Esophagus squamous epithelium (tissue), 5 donors: ENCODE measurements at places on chromosomes 7 and 10.

DNA sequence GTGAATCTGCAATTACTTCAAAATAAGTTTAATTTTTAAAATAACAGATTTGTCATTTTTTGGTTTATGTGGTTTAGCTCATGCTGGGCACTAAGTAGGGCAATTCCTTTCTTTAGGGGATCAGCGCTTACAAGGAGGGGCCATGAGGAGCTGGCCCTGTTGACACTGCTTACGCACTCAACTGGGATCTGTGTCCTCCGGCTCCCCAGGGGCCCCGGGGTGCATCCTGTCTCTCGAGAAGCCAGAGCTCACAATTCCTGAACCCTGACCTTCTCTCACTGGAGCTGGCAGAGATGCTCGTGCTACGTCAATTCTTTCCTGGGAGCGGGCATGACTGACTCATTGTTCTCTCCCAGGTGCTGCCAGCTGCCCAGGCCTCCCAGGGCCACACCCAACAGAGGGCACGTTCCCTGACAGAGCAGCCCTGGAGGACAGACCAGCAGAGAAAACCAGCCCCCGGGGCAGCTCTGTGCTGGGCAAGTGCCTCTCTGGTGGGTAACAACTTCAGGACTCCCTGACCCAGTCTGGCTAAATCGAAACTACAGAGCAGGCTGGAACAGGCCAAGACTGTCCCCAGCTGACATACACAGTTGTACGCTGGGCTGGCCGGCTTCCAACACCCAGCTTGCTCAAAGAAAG lies 36.8 kb downstream of the CTBP2 start:
- no peak for DNase-seq

DNA sequence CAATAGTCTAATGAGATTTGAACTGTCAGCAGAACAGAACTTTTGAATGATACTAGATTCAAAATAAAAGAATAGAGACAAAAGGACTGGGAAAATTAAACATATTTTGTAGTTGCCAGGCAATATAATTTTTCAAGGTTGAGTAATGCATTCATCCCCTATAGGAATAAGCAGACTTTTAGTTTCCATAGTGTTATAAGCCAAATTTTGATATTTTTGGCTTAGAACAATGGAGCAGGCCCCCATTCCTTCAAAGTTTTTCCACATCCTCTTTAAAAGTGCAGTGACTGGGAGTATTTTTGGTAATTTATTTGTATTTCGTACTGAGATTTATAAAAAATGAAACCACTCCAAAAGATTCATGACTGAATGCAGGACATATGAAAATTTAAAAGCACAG lies 24.0 kb downstream of the MEOX2 start:
- DNase-seq = no peak

DNA sequence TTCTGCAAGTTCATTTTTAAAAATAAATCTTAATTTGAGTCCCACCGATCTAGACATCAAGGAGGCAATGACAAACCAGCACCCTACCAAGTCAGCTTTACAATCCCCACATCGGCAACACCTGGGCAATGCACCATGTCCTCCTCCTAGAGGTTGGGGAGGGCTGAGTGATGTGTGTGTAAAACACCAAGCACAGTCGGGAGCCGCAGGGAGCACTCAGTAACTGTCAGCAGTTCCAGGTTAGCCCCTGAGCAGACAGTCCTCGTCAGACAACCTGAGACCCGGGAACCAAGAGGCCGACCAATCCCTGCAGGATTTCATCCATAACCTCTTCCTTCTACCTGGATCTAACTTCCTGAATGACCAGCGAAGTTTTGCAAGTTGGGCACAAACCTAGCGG lies 15.9 kb upstream of the C10orf120 start:
- no peak for DNase-seq

DNA sequence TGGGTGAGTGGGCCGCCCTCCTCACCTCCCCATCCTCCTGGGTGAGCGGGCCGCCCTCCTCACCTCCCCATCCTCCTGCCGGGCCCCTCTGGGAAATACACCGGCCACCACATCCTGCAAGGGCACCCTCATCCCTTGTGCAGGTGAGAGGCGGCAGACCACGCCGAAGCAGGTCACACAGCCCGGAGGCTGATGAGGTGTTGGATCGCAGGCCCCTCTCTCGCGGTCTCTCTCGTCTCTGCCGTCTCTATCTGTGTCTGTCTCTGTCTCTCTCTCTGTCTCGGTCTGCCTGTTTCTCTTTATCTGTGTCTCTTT lies 30.8 kb upstream of the FOXL3 start:
- DNase-seq = no peak

- DNase-seq = no peak
These were observed 830 bp downstream of the IMPDH1 start for GRCh38 chr7:128408709-128409595.

- DNase-seq = no peak
These were observed 231.7 kb downstream of the SKIDA1 start for GRCh38 chr10:21293518-21294356.

GRCh38 chr7:29458933-29459332 lies 104.7 kb upstream of the PRR15 start:
- DNase-seq = no peak

- no peak for DNase-seq
These were observed 35.4 kb downstream of the KLF6 start for GRCh38 chr10:3749600-3749999.

DNA sequence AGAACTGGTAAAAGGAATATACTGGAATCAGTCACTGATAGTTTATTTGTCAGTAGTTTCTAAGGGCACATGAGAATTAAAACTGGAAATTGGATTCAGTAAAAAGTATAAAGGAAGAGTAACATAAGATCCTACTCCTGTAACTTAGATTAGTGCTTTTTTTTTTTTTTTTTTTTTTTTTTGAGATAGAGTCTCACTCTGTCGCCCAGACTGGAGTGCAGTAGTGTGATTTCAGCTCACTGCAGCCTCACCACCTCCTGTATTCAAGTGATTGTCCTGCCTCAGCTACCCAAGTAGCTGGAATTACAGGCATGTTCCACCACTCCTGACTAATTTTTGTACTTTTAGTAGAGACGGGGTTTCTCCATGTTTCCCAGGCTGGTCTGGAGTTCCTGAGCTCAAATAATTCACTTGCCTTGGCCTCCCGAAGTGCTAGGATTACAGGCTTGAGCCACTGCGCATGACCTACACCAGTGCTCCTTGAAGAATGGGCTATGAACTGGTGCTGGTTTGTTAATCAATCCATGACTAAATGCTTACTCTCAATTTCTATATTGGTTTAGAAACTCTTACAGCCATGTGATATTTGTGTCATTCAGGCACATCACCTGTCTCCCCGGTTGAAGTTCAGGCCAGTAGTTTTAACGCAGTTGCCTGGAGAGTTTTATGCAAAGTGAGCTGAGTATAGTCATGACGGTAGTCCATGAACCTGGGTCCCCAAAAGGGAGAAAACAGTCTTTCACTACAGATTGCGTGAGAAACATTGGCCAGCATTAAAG lies 65.0 kb downstream of the ZEB1 start:
- no peak for DNase-seq

DNA sequence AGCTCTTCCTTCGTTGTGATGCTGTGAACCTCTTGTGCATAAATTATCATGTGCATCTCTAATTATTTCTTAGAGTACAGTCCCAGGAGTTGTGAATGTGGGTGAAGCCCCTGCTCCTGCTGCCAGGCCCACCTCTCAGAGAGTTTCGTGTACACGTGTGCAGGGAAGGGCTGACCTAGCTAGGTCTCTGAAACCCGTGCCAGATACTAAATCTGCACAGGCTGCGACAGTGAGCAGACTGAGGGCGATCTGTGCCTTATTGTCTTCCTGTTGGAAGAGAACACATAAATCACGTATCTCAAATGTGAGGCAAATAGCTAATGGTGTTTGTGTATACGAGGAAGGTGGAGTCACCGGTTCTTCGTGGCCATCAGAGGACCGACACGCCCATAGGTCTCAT lies 71.8 kb upstream of the DNAJB6 start:
- no peak for DNase-seq

DNA sequence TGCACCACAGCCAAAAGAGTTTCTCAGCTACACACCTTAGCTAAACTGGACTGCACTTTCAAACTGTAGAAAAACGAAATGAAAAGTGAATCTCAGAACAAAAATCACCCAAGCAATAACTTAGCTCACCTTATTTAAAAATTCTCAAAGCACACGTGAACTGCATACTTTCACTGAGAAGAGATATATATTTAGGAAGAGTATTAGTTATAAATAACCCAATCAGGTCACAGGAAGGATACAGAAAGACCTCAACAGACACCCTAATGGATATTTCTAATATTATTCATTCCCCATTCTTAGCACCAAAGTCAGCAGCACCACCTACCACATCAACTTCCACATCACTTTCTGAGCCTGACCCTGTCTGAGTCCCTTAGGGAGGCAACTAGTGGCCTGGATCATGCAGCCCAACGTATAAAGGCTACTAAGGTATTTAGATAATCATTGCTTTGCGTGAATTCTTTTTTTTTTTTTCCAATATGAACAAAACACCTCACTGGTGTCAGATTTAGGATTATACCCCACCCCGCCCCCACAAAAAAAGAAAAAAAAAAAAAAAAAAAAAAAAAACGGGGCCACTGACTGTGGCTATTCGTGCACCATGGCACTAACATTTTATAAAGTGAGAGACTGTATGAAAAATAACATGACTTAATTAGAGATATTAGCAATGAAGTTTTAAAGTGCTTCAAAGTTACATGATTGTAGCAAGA lies 2.6 kb downstream of the ABI1 start:
- no peak for DNase-seq

DNA sequence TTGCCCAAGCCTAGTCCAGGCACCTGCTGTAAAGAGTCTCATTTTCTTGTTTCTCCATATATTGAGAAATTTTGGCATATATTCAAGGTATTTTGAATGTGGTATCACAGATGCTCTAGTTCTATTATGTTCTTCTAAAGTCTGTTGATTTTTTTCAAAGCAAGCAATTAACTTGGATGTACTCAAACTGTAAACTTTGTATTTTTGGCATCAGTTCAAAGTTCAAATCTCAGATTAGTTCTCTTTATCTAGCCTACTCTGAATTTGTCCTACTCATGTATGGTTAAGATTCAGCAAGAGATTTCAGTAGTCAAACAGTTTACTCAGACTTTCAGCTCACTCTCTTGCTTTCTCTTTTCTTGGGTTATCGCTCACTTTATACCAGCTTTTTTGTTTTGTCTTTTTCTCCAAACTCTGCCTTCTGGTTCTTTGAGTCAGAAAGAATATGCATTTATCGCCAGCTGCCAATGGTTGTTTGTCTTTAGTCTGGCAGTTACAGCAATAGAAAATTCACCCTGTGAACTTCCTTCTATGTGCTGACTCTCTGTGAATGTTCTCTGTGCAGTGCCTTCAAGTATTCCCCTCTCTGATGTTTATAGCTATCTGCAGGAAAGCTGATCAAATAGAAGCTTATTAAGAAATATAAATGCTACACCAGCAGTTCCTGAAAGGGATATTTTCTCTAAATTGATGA lies 56.0 kb downstream of the ANKRD7 start:
- no peak for DNase-seq
